ENCODE measurements at places on chromosomes 5 and 9.

- DNase-seq, result no peak
These were observed 11.7 kb upstream of the PDE4D start for GRCh38 chr5:59905188-59905587.

- peak; percentile 81 for DNase-seq
These were observed 27.1 kb downstream of the FRMD3 start for GRCh38 chr9:83511051-83511450.

DNA sequence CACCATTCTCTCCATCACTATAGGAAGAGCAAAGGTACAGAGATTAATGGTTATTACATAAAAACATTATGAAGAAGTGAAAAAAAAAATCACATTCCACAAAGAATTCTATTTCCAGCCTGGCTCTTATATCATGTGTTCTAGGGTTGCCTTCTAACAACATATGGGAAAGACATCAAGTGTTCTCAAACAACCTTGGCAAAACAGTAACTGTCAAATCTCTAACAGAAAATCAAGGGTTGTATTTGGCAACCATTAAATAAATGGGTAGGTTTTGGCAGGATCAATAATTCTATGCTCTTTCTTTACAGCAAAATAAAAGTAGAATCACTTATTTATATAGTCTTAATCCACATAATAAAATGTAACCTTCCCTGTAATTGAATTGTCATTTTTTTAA, 728.9 kb downstream of the MAT2B start:
- no peak for DNase-seq

GRCh38 chr5:109703829-109704228, 14.1 kb downstream of the MAN2A1 start:
- DNase-seq, result no peak

DNA sequence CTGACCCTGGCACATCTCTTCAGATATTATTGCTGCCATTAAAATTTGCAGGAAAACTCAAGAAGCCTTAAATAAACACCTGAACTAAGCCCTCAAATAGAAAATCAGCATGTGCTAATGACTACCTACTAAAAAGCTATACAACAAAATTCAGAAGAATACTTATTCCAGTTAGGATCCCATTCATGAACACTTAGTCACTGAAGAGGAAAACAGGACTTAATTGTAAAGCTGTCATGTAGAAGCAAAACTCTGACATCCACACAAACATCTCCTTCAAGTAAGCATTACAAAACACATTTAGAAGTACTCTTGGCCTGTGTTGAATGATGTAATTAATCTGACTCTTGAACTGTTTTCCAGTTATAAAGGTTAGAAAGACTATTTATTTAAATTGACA, 19.9 kb downstream of the ELL2 start:
- no peak for DNase-seq

- peak; percentile 48 for DNase-seq
These were observed 201.4 kb downstream of the SMARCA2 start for GRCh38 chr9:2216591-2216990.

DNA sequence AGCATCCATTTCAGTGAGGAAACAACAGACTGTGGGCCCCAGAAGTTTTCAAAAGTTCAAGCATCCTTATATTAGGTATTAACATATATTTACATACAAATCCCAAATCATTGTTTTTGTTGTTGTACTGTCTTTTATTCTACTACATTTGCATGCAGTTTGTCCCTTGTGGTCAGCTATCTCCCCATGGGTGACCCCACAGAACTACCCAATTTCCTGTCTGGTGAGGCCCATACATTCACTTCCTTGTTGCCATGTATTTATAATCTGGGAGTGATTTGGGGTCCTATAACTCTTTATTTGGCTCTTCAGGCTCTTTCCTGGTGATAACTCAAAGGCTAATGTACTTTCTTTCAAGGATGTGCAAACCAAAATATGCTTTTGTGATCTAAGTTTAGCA, 3.3 kb upstream of the CD180 start:
- no peak for DNase-seq

DNA sequence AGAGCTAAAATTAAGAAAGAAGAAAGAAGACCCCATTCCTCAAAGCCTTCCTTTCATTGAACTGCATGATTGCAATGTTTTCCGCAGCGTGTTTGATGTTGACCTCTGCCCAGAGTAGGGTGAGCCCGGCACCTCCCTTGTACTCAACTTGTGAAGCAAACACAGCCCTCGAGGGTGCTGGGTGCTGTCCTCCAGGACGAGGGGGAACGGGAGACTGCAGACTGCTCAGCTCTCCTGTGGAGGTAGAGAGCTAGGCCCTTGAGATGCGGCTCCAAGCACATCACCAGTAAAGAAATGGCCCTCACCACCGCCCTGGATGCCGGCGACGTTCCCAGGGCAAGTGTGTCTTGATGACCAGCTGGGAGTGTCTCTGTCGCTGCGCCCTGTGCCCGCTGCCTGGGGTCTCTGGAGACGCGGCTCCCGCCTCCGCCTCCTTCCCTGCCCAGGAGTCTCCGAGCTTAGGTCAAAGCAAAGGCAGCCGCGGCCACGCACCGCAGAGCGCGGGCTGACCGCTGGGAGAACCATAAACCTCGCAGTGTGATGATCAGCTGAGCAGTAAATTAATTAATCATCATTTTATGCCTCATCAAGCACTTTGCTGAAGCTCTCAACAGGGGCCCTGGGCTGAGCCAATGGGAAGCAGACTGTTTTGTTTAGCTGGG, 108.7 kb downstream of the IRX2 start:
- DNase-seq, result no peak

- DNase-seq, result no peak
These were observed 4.8 kb downstream of the ADAMTSL1 start for GRCh38 chr9:18478501-18479361.

- DNase-seq, result no peak
These were observed 164.1 kb downstream of the HSD17B3 start for GRCh38 chr9:96137671-96138429.

DNA sequence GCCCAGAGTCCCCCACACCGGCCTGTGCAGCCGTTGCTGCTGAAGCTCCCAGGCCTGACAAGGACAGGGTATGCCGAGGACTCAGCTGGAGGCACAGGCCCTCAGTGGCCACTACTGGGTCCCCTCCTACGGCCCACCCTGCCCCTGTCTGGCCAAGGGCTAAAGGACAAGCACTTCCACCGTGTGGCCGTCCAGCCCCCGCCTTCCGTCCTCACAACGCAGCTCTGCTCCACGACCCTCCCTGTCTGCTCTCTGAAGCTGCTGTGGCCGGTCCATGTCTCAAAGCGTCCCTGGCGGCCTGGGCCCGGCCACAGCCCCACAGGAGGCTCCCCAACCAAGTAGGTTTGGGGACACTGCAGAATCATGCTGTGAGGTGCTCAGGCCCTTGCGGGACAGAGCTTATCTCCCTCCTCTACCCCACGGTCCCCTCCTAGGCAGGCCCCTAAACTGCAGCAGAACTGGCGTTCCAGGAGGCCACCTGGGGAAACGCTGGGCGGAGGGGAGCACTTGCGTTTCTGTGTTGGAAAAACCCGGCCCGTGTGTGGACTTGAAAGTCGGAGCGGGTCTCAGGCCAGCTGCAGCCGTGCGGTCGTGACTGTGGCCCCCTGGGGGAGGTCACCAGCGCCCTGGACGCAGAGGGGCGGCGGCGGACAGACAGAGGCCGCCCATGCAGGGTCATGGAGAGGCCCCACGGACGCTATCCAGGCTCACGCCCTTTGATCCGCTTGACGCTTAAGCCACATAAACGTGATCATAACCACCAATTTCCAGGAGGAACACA, 45.6 kb downstream of the NKD2 start:
- no peak for DNase-seq

- no peak for DNase-seq
These were observed 35.8 kb downstream of the PPIC start for GRCh38 chr5:123000731-123001130.

- DNase-seq, result peak; percentile 69
These were observed 528.1 kb upstream of the KLF4 start for GRCh38 chr9:108017671-108018070.

GRCh38 chr5:68232277-68232676, 16.7 kb downstream of the PIK3R1 start:
- DNase-seq, result no peak

GRCh38 chr9:128972956-128973355, 25.5 kb downstream of the NUP188 start:
- peak; percentile 81 for DNase-seq

DNA sequence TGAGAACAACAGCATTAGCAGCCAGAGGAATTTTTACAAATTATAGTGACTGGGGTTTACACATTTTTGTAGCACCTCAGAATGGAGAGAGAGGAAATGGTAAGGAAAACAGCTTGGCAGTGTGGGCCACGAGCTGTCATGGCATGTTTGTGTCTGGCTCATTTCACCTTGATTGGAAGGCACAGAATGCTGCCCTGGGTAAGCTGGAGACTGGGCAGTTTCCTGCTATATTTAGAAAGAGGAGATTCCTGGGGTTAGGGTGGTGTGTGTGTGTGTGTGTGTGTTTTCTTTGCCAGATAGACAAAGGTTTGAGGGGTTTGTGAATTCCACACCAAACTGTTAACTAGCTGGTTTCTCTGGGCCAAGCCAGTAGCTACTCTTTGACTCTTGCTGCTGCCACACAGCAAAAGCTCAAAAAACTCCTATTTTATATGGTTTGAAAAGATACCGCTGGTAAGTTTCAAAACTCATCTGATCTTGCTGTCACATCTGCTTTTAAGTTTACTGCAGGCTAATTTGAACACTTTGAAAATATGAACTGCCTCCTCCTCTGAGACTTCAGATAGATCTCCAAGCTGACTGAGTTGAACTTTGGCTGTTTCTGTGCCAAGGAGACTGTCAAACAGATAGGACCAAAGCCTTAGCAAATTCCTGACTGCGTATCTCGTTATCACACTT, 9.1 kb downstream of the ARHGAP26 start:
- DNase-seq, result peak; percentile 61

- no peak for DNase-seq
These were observed 73.2 kb upstream of the SH3PXD2B start for GRCh38 chr5:172527559-172527958.

GRCh38 chr5:114243281-114243971, 118.4 kb upstream of the KCNN2 start:
- no peak for DNase-seq

- peak; percentile 61 for DNase-seq
These were observed 3.2 kb downstream of the RAB24 start for GRCh38 chr5:177300236-177300880.

GRCh38 chr9:114233491-114234185, 78.3 kb downstream of the COL27A1 start:
- no peak for DNase-seq

DNA sequence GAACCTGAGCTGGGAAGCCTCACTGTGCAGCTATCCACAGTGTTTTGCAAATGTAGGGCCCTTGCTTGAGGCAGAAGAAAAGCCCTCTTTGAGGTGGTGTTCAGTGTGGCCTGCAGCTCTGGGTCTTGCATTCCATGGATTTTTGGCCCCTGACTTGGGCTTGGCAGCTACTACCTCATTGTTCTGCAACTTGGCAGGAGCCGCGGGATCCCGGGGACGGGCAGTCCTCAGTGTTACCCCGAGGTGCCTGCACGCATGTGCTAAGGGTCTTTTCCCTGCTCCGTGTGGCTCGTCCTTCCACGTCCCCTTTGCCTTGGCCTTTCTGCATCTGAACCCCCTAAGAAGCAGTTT, 39.8 kb downstream of the NEK6 start:
- DNase-seq, result peak; percentile 76

DNA sequence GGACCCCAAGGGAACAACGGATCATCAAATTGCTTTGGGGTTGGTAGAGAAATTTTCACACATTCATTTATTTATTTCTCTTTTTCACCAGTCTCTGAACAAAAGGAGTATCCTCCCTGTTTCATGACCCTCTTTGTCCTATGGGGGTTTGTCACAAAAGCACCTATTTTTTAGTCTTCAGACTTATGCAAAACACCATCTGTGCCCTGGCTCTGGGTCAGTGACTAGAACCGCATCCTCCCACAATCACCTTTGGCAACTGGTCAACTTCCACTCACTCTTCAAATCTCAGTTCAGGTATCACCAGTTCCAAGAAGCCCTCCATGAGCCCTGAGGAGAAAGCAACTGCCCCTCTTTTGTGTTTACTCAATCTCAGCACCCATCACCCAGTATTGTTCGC, 395.7 kb downstream of the CDK5RAP2 start:
- DNase-seq, result no peak

DNA sequence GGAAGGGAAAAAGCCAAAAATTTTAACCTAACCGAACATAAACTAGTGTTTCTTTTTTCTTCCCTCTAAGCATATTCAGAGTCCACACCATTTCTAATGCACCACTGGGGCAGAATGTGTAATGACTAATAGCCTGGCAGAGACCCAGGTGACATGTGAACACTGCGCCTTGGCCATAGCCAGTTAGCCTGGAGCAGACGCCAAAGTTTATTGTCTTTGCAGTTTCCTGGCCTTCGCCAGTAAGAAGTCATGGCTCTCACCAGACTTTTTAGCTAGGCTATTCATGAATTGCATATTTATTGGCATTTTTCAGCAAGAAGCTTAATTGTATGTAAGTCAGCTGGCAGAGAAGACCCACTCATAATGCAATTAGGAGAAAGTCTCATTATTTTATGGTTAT, 182.8 kb upstream of the SLC27A6 start:
- DNase-seq, result peak; percentile 56

DNA sequence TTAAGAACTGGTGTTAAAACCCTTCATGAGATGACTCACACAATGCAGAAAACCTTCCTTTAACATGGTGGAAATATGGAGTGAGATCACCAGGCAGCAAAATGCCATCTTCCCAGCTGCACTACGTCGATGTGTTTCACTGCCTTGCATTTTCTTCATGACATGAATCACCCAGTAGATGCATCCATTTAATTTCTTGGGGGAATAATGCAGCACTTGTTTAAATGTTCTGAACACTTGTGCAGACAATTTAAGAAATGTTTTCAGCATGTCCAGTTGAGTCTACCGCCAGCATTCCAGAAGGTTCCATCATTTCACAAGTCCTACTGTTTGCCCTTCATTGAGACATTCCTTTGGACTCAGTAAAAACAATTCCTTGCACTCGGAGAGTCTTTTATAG, 81.6 kb downstream of the ADAMTS16 start:
- DNase-seq, result no peak

- DNase-seq, result no peak
These were observed 173.8 kb downstream of the AUH start for GRCh38 chr9:91187965-91188344.

DNA sequence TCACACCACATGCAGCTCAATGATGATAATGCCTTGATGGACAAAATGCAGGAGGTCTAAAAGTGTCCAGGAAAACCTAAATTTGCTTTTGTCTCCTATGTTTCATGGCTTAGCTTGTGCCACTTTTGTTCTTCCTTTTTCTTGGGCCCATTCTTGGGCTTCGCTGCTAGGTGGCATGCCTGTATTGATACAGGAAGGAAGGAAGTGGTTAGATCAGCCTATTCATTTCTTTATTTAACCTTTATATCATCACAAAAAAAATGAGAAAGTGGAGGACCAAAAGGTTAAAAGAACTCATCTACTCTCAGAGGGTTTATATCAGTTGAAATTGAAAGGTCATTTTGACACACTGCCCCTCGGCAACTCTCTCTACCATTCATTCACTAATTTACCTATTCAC, 260.2 kb downstream of the ARHGAP26 start:
- DNase-seq, result peak; percentile 21

- DNase-seq, result no peak
These were observed 36.1 kb upstream of the SSBP2 start for GRCh38 chr5:81786991-81787390.
